ENCODE measurements at places on chromosomes 3 and 15. TPM values are rescaled to one million over a fixed set of nuclear protein-coding genes. Genes with fewer than 3 reads are reported as not detected.

The EFCC1 gene
- polyA plus RNA-seq, result not detected

The CLRN1 gene
- polyA plus RNA-seq, result not detected

The TUBGCP5 gene
- polyA plus RNA-seq, result 25.7 TPM

The TTC21A gene
- polyA plus RNA-seq, result 3.2 TPM

The GOLGA6D gene
- polyA plus RNA-seq, result not detected

The GOLGA6L26 gene
- polyA plus RNA-seq, result not detected

The CKMT1B gene
- 92.8 TPM for polyA plus RNA-seq

The KPNA4 gene
- polyA plus RNA-seq, result 36.1 TPM

The ITGA11 gene
- polyA plus RNA-seq, result 0.42 TPM

The AMT gene
- polyA plus RNA-seq, result 3.8 TPM

The TMOD2 gene
- polyA plus RNA-seq, result 26.4 TPM

The JMJD7 gene
- 6.6 TPM for polyA plus RNA-seq

The TRH gene
- not detected for polyA plus RNA-seq

The ACOX2 gene
- 2.4 TPM for polyA plus RNA-seq

The INO80 gene
- polyA plus RNA-seq, result 4.2 TPM

The C3orf22 gene
- polyA plus RNA-seq, result not detected

The FAM81A gene
- 9.7 TPM for polyA plus RNA-seq

The HACL1 gene
- 4.2 TPM for polyA plus RNA-seq

The COLQ gene
- not detected for polyA plus RNA-seq

The LHFPL4 gene
- 6.4 TPM for polyA plus RNA-seq

The COL6A5 gene
- polyA plus RNA-seq, result not detected

The VILL gene
- 1.0 TPM for polyA plus RNA-seq

The CTSH gene
- 3.6 TPM for polyA plus RNA-seq

The C3orf85 gene
- polyA plus RNA-seq, result not detected

The SAMMSON gene
- polyA plus RNA-seq, result not detected

The TMEM266 gene
- polyA plus RNA-seq, result 0.51 TPM

The LYZL4 gene
- not detected for polyA plus RNA-seq

The SLC51A gene
- not detected for polyA plus RNA-seq

The PLOD2 gene
- polyA plus RNA-seq, result 3.5 TPM

The DZIP1L gene
- polyA plus RNA-seq, result not detected

The PLAAT1 gene
- polyA plus RNA-seq, result 8.3 TPM

The STAC gene
- 0.85 TPM for polyA plus RNA-seq
